ENCODE measurements at places on chromosomes 12 and 14.

- DNase-seq = no peak
Measured at GRCh38 chr12:131007031-131007739, 53.5 kb downstream of the ADGRD1 start.

GRCh38 chr14:103856607-103857006 lies 9.2 kb upstream of the PPP1R13B start:
- DNase-seq = no peak

DNA sequence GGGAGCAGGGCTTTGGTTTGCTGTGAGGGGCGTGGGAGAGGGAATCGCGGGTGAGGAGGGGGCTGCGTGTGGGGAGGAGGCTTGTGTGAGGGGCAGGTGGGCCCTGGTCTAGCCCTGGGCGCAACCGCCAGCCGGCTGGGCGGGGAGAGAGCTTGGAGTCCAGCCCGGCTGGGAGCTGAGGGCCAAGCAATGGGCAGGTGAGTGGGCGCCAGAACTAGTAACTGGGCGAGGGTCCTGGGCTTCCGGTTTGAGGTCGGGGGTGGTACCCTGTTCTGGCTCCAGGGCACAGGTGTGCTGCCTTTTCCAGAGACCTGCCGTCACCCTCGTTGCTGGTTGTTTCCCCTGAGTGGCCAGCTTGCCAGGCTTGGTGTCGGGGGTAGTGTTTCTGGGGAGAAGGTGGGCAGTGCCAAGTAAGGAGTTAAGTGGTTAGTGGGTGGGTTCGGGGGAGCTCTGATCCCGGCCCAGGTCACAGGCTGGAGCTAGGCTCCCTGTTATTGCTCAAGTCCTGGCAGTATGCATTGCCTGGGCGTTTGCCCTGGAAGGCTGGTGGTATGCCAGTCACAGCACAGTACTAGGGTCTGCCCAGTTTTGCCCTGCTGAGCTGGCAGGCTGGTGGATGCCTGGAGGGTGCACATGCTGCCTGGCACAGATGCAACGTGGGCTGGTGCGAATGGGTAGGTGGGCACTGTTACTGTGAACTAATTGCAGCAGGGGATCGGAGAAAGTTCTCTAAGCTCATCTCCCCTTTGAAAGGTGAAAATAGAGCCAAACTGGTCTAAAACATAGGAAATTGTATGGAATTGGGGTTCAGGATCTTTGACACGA lies 683 bp downstream of the CIPC start:
- DNase-seq = no peak

- peak; percentile 57 for DNase-seq
Measured at GRCh38 chr12:86233126-86233525, 23.1 kb downstream of the MGAT4C start.

GRCh38 chr12:12927211-12928079 lies 24.5 kb downstream of the GPRC5D start:
- DNase-seq = no peak

GRCh38 chr12:18643681-18644080 lies 94.1 kb downstream of the PLCZ1 start:
- DNase-seq = no peak

DNA sequence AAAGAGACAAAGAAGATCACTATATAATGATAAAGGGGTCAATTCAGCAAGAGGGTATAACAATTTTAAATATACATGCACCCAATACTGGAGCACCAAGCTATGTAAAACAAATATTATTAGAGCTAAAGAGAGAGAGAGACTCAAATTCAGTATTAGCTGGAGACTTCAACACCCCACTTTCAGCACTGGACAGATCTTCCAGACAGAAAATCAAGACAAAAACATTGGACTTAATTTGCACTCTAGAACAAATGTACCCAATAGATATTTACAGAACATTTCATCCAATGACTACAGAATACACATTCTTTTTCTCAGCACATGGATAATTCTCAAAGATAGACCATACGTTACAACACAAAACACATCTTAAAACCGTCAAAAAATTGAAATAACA lies 81.0 kb downstream of the KLHL28 start:
- DNase-seq = no peak

- peak; percentile 17 for DNase-seq
Measured at GRCh38 chr14:71235875-71236274, 328.6 kb downstream of the PCNX1 start.

GRCh38 chr12:110104188-110105094 lies 19.7 kb upstream of the IFT81 start:
- no peak for DNase-seq

GRCh38 chr12:42961395-42961794 lies 371.8 kb upstream of the PRICKLE1 start:
- no peak for DNase-seq

DNA sequence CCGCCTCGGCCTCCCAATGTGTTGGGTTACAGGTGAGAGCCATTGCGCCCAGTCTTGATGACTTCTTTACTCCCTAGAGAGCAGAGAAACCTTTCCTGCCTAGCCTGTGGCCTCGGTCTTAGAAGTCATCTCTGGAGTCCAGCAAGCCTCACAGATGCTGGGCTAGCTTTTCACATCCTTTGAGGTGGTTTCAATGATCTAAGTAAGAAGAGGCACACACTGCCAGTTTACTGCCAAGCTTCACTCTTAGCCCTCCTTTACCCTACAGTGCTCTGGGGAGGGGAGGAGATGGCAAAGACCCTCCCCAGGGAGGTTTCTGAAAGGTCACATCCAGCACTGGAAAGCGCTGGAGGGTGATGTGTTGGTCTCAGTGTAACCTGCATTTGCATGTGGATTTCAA lies 304.8 kb downstream of the PCNX1 start:
- no peak for DNase-seq

GRCh38 chr12:109252799-109253198 lies 56.3 kb downstream of the FOXN4 start:
- no peak for DNase-seq

GRCh38 chr12:54924972-54925707 lies 59.4 kb downstream of the TESPA1 start:
- no peak for DNase-seq

DNA sequence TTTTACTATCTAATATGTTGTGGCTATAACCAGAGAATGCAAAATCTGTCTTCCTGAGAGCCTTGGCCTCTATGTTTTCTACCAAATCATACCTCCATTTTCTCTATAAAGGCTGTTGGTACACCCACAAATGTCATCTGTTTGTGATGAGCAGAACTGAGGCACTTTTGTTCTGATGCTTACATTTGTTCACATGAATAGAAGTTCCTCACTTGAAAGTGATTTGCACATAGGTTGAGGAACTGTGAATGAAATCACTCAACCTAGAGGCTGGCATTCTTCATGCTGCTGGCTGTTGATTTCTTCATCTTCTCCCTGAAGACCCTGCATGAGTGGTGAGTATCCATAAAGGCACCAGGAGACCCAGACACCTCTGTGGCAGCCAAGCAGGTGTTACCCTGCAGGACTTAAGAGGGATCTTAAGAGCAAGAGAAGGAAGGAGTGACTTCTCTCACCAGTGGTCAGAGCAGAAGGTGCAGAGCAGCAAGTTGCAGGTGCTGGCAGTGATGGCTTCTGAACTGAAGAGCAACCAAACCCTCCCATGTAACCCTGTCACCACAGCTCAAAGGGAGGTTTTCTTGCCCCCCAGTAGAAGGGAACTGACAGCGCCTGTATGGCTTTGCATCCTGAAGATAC lies 110.3 kb downstream of the HMGA2 start:
- no peak for DNase-seq

DNA sequence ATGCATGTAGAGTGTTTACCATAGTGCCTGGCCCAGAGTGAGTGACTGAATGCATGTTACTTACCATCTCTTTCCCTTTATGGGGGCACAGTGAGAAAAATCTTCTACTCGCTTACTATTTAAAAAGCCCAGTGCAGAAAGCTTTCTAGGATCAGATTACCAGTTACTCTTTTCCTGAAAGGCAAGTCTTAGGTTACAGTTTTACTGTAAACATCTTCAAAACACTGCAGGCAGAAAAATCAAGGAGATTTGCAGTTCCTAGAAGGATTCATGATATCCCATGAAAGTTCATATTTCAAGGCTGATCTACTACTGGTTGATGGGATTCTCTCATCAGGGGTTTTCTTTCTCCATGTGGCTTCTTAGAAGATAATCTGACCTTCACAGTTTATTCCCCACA lies 29.3 kb upstream of the DAAM1 start:
- no peak for DNase-seq

DNA sequence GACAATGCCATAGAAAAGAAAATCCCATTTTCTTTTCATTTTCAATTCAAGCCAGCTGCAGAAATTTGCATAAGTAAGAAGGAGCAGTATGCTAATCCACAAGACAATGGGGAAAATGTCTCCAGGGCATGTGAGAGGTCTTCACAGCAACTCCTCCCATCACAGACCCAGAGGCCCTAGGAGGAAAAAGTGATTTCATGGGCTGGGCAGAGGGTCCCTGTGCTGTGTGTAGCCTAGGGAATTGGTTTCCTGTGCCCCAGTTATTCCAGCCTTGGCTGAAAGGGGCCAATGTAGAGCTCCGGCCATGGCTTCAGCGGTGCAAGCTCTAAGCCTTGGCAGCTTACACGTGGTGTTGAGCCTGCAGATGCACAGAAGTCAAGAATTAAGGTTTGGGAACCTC lies 211.4 kb downstream of the CCDC59 start:
- no peak for DNase-seq

GRCh38 chr12:86770871-86771270 lies 514.7 kb upstream of the MGAT4C start:
- no peak for DNase-seq

DNA sequence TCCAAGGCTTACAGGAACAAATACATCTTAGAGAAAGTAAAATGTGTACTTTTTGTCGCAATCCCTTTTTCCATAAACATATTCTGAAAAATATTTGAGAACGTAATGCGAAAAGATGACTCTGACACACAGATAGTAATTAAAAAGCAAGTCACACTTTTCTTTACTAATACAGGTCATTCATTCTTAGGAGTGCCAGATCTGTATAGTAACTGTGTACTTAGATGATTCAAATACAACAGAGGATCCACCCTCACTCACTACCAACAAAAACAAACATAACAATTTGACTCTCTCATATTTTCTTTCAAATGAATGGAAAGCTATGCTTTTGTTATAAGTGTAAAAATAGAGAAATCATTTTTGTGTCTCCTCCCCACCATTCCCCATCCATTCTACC lies 795.4 kb downstream of the SLC6A15 start:
- no peak for DNase-seq

DNA sequence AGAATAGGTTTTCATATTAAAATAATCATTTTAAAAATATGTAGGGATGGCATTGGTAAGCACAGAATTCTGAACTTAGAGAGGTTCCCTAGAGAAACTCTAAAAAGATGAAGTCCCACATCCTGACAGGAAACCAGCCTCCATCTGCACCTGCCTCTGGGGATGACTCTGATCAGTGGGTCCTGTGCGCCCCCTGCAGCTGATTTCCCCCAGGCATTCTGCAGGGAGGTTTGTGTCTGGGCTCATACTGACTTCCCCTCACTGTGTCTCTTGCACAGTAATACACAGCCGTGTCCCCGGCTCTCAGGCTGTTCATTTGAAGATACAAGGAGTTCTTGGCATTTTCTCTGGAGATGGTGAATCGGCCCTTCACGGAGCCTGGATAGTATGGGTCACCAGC lies 602.9 kb downstream of the TMEM121 start:
- DNase-seq = no peak

DNA sequence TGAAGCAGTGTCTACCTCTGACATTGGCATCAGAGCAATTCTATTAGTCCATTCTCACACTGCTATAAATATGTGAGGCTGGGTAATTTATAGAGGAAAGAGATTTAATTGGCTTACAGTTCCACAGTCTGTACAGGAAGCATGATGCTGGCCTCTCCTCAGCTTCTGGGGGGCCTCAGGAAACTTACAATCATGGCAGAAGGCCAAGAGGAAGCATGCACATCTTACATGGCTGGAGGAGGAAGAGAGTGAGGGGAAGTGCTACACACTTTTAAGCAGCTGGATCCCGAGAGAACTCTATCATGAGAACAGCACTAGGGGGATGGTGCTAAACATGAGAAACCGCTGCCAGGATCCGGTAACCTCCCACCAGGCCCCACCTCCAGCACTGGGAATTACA lies 25.7 kb upstream of the SEL1L start:
- DNase-seq = no peak

- DNase-seq = no peak
Measured at GRCh38 chr12:111046896-111047295, 126.5 kb upstream of the MYL2 start.

DNA sequence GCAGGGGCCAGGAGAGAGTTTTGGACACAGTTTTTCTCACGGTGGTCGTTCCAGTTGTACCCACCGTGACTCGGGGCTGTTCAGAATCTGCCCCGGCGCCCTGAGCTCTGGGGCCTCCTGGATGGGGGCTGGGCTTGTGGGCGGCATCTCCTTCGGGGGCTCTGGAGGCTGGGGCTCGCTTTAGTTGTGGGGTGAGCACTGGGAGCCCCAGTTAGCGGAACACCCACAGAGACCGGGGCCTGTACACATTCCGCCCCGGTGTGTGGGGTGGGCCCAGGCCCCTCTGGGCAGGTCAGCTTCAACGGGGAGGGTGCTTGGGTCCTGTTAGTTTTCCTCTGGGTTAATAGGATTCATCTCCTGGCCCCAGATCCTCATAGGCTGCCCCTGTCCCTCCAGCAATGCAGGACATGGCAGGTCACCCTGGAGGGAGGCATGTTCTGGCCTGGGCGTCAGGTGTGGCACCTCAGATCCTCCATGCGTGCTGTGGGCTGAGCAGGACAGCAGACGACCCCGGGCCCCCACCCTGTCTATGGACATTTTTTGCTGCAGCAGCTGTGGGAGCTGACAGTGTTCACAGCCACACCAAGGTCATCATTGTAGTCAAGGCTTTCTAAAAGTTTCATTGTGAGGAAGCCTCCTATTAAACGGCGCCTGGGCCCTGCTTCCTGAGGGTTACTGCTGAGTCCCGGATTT lies 393.2 kb downstream of the TMEM121 start:
- DNase-seq = no peak

- DNase-seq = no peak
Measured at GRCh38 chr12:88684170-88684569, 103.9 kb upstream of the KITLG start.

- DNase-seq = no peak
Measured at GRCh38 chr12:105793421-105793820, 345.3 kb downstream of the NUAK1 start.

DNA sequence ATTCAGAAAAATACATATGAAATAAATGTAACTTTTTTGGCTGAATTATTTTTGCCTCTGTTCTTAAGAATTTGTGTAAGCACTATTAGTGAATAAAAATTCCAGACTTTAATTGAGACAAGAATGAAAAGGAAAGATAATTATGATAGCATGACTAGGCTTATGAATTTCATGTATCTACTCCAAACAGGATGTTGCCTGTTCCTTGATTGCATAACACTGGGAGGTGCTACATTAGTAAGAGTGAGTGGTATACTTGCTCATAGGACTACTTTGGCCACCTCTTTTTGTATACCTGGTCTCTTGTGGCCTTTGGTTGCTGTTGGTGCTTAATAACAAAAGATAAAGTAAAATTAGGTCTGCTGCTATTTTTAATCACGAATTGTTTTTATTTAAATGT lies 112.8 kb downstream of the NAV3 start:
- DNase-seq = no peak

- DNase-seq = peak; percentile 72
Measured at GRCh38 chr12:14384783-14385638, 19.5 kb downstream of the ATF7IP start.

GRCh38 chr14:34322940-34323418 lies 139.1 kb downstream of the SPTSSA start:
- DNase-seq = peak; percentile 54

- peak; percentile 85 for DNase-seq
Measured at GRCh38 chr12:96989916-96990315, 82.9 kb downstream of the NEDD1 start.

GRCh38 chr12:2719392-2719791 lies 75.4 kb upstream of the FKBP4 start:
- DNase-seq = no peak

- peak; percentile 2 for DNase-seq
Measured at GRCh38 chr12:19553175-19553574, 113.9 kb downstream of the AEBP2 start.

- no peak for DNase-seq
Measured at GRCh38 chr14:88305528-88306322, 17.3 kb downstream of the KCNK10 start.
